ENCODE measurements at places on chromosomes 11 and 22. TPM values are rescaled to one million over a fixed set of nuclear protein-coding genes. Genes with fewer than 3 reads are reported as not detected.

- DNase-seq = no peak
Observed at GRCh38 chr11:114610550-114610949, 15.0 kb upstream of the NXPE4 start.

PLAAT5 gene
- 0.80 TPM for total RNA-seq

OVCH2 gene
- total RNA-seq = not detected

GRCh38 chr11:64643256-64643881 is 52.3 kb downstream of the SLC22A12 start:
- no peak for DNase-seq

PTPN5 gene
- total RNA-seq = not detected

- no peak for DNase-seq
Observed at GRCh38 chr11:17743808-17744119, 9.2 kb downstream of the KCNC1 start.

CCDC88B gene
- total RNA-seq = 128 TPM

GRCh38 chr11:60566776-60567175 is 51.6 kb downstream of the MS4A13 start:
- DNase-seq = no peak

DNA sequence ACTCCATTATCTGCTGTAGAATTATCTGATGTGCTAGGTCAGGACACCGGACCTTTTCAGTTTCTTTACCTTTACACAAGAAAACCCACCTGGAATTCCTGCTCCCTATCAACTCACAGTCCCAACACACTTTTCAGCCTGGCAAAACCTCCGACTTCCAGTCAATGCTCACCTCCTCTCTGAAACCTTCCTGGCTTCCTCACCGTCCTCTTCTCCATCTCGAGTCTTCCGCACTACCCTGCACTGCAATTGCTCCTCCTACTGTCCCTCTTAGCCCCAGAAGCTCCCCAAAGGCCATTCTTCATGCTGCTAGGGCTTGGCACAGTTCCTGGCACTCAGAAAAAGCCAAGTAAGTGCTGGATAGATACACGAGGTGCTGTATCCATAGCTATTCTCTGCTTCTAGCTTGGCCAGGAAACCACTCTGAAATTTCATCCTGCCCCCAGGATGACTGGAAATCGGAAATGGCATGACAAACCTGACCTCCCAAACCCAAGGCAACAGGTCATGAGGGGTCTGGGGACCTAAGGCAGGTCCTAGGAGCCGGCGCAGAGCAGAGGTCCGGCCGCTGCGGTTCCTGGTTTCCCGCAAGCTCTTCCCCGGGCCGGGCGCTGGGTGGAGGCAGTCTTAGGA is 702 bp downstream of the SYN3 start:
- DNase-seq = no peak

- no peak for DNase-seq
Observed at GRCh38 chr11:107707807-107708206, 4.0 kb downstream of the SLN start.

MRGPRX3 gene
- total RNA-seq = not detected
